ENCODE measurements at places on chromosomes 6 and 20.
A peak's percentile ranks its signal among the peaks of the same experiment; 100 is the strongest.

GRCh38 chr6:7992002-7992815 is 72.0 kb downstream of the BLOC1S5 start:
- DNase-seq = no peak

- DNase-seq = no peak
These were observed 4.5 kb downstream of the IYD start for GRCh38 chr6:150373260-150373701.

DNA sequence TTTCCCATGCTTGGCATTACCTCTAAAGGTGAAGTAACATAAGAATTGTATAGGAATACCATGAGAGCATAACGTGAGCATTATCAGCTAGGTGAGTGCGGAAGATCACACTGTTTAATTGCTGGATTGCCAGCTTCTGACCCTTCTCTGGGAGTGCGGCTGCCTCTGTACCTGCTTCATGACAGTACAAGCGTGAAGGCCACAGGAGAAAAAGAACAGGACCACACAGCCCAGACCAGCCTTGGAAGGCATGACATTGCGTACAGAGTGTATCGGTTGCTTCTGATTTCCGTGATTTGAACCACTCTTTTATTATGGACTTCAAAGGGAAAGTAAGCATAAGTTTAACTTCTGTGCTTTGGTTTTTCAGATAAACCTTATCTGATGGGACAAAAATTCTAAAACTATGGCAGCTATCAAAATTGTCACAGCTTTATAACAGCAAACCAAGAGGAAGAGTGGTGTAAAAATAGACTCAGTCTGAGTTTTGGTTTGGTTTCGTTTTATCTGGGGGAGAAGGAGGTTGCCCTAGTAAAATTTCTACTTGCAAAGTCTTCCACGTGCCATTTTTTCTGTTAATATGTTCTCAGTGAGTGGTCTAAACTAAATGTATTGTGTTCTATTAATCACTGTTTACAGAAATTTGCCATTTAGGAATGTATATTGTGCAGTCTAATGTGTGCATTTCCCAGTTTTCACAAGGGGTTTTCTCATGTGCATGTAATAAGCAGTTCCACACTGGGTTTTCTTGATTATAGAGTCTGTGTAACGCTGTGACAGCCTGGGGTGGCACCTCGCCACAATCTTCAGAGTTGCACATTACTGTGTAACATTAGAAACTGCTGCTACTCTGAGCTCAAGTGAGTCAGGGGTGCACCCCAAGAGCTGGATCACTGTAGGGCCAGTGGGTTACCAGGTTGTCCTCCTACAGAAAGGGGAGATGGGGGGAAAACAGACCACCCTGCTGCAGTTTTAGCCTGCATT is 97.3 kb downstream of the RPP40 start:
- no peak for DNase-seq

- no peak for DNase-seq
These were observed 117.5 kb upstream of the BEND6 start for GRCh38 chr6:56837322-56837894.

- DNase-seq = no peak
These were observed 764 bp downstream of the DNTTIP1 start for GRCh38 chr20:45792317-45793118.

GRCh38 chr6:132481189-132481588 is 31.7 kb downstream of the STX7 start:
- DNase-seq = no peak

DNA sequence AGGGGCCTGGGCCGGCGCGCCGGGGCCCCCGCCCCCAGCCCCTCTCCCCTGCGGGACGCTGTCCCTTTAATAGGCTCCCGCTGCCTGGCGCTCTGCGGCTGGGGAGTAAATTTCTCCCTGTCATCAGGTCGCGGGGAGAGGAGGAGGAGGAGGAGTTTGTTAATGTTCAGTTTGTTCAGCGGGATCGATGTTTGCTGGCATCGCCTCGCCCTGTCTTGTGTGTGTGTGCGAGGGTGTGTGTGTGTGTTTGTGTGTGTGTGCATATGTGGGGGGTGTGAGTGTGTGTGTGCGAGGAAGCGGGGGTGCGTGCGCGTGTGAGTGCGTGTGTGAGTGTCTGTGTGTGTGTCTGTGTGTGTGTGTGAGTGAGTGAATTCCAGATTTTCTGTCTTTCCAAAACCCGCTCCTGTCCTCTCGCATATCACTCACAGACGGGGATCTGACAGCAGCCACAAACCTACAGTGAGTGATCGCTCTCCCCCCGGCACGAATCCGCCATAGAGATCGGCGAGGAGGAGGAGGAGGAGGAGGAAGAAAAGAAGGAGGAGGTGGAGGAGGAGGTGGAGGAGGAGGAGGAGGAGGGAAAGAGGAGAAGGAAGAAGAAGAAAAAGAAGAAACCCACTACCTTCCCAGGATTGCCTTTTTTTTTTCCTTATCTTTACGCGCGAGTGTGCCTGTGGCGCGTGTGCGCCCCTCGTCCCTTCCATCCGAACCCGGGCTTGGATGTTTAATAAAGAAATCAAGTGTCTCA is at the start of gene TSHZ2:
Gene TSHZ2, plus strand, starts transcription at position 169 of the 748 bp plus-strand sequence. CDS start 936 bp downstream, outside the sequence.
- DNase-seq = peak; percentile 19

DNA sequence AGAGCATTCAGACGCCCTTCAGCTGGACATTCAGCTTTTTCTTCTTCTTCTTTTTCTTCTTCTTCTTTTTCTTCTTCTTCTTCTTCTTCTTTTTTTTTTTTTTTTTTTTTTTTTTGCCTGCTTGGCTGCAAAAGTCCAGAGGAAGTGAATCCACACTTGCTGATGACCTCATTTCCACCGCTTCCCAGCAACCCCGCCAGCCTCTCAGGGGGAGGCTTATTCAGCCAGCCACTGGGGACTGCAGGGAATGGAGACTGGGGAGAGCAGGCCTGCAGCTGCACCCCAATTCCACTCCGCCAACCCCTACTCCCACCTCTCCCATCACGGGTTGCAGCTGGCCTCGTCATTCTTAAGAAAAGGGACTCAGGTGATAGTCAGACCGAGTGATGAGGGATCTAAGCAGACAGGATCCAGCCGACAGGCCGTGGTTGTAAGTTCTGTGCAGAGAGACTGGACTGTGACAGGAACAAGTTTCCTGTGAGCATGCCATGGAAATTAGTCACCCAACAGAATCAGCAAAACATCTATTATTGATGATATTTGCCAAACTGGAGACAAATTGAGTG is 59.0 kb upstream of the QKI start:
- DNase-seq = no peak

- no peak for DNase-seq
These were observed 44.7 kb downstream of the VAPB start for GRCh38 chr20:58433759-58434158.

DNA sequence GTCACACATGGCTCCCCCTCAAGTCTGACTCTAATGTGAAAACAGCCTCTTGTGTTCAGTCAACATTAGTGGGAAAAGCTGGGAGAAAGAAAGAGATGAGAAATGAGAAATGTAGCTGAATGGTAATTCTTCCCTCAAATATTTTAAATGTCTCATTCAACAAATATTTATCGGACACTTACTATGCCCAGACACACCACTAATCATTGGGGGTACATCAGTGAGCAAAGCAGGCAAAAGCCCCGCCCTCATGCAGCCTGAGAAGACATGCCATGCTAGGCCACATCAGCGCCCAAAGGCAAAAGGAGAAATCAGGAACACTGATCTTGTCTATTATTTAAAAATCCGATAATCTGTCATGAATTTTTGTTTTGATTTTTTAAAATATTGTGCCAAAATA is 89.9 kb upstream of the ASF1A start:
- DNase-seq = no peak

DNA sequence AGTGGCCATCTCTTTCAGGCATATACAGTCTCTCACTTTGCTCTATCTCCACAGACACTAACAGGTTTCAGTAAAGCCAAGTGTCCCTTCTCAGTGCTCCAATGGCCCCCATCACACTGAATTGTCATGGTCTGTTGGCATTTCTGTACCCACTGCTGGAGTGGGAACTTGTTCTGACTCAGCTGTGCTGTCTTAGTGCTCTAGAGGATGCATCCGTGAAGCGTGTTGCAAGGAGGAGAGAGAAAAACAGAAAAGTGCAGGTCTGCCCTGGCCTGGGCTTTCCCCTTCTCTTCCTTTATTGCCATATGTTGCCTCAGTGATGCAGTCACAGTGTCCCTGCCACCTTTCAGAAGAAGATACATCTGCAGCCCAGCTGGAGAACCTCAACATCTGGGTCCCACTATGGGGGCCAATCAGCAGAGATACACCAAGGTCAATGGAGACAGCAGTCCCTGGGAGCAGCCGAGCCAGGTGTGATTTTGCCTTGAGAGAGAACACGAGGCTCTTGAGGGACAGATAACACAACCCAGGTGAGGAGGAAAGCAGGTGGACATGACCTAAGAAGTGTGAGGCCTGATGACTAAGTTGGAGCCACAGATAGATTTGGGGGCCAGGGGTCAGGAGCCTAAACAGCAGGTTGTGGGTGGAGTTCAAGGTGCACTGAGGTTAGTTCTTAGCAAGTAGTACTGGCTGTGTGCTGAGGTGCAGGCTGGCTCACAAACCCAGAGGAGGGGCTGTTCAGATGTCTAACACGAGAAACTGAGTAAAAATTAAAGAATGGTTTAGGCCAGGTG is 5.6 kb upstream of the PLCG1 start:
- no peak for DNase-seq

GRCh38 chr20:24303393-24304170 is 165.8 kb upstream of the SYNDIG1 start:
- DNase-seq = no peak

- DNase-seq = no peak
These were observed 230.1 kb downstream of the SAMD5 start for GRCh38 chr6:147738516-147739162.

DNA sequence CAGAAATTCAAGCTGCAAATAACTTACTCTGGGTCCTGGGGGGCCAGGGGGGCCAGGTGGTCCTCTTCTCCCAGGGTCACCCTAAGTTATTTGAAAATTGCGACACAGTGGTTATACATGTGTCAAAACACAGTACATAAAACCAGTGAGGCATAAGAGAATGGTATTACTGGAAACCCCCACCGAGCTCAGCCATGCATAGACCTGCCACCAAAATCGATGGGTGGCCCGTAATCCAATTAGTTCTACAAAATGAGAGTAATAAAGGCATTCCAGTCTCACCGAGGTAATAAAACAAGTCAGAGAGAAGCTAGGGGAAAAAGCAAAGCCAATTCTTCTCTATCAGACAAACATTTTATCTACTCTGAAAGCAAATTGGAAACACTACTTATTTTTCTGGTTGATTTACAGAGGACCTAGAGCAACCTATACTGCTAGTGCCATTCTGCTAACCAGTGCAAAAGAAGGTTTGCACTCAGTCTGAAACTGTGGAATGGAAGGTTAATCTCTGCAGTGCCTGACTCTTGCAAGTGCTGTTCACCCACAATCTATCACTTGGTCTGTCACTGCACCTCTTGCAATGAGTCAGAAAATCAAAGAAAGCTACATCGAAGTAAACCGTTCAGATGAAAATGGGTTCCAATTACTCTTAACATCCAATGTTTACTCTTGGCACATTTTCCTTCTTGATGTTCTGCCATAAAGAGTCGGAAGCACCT is 32.4 kb downstream of the COL9A1 start:
- DNase-seq = no peak

DNA sequence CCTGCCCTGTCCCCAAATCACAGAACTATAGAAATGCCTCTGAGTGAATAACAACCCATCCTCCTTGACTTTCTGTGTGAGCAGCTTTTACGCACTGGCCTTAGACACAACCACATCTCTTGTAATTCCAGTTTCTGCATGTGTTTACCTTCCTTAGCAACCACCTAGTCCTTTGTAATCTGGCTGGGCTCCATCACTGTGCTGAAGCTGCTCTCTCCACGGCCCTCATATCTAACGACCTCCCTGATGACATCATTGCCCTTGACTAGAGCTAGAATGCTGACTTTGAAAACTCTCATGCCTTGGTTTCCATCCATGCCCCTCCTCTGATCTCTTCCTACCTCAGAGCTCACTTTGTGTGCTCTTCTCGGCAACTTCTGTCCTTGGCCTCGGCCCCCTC is 30.5 kb upstream of the GLP1R start:
- DNase-seq = no peak

GRCh38 chr6:52328729-52329128 is 33.2 kb upstream of the PAQR8 start:
- DNase-seq = no peak

DNA sequence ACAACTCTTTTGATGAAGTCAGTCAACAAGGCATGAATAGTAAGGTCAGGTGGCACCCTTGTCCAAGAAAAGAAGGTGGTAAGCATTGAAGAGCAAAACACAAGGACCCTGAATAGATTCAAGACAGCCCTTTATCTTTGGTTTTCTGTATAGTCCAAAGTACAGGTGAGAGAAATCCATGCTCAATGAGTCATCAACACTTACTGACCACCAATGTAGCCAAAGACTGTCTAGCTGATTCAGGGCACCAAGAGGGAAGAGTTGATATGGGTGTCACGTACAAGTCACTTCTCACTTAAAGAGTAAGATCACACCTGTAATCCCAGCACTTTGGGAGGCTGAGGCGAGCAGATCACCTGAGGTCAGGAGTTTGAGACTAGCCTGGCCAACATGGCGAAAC is 528.3 kb downstream of the CD83 start:
- no peak for DNase-seq

GRCh38 chr6:36662827-36663256 is 15.7 kb upstream of the CDKN1A start:
- DNase-seq = no peak

- no peak for DNase-seq
These were observed 20.7 kb upstream of the ENPP1 start for GRCh38 chr6:131787079-131787478.

Data from activated CD8-positive, alpha-beta memory T cell treated with anti-CD3 and anti-CD28 coated beads, Interleukin-2, amount 50 U/mL, for 4 hours (primary cell).